ENCODE measurements at places on chromosomes 13 and 19.

DNA sequence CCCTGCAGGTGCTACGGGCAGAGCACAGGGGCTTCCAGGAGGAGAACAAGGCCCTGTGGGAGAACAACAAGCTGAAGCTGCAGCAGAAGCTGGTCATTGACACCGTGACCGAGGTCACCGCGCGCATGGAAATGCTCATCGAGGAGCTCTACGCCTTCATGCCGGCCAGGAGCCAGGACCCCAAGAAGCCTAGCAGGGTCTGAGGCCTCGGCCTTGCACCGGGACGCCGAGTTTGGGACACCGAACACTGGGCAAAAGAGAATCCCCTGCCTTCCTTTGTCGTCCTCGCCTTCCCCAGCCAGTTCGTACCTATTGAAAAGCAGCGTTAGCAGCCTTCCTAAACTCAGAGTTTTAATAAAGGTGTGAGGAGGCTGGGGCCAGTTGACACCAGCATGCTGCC is 12.1 kb downstream of the CBY2 start:
- DNase-seq, result no peak

GRCh38 chr19:48287748-48288147 is 17.9 kb downstream of the ZNF114 start:
- no peak for DNase-seq

DNA sequence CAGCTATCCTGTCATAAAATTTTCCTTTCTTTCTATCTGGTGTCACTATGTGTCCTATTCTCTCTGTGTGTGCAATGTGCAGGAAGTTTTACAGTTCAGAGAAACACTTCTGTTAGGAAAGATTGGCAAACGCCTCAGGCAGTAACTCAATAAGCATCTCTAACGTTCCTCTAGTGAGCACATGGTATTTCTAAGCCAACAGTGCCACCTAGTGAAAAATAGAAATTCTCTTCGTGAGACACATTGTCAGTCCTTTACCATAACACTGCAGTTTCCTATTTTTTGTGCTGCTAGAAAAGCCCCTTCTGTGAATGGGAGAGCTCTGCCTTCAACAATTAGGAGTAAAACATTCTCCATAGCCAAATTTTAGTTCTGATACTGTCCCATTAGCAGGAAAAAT is 50.7 kb downstream of the ZNF723 start:
- peak; percentile 16 for DNase-seq

- peak; percentile 93 for DNase-seq
These were observed 2.5 kb upstream of the PLEKHF1 start for GRCh38 chr19:29662604-29663404.

DNA sequence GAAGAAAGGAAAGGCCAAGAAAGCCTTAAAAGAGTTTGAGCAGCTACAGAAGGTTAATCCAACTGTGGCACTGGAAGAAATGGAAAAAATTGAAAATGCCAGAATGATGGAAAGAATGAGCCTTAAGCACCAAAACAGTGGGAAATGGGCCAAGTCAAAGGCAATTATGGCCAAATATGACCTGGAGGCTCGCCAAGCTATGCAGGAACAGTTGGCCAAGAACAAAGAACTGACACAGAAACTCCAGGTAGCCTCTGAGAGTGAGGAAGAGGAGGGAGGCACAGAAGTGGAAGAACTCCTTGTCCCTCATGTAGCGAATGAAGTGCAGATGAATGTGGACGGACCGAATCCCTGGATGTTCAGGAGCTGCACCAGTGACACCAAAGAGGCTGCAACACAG is 5.1 kb downstream of the UTP14C start:
- DNase-seq, result no peak

- DNase-seq, result no peak
These were observed 92.6 kb upstream of the TM9SF2 start for GRCh38 chr13:99408703-99409000.

DNA sequence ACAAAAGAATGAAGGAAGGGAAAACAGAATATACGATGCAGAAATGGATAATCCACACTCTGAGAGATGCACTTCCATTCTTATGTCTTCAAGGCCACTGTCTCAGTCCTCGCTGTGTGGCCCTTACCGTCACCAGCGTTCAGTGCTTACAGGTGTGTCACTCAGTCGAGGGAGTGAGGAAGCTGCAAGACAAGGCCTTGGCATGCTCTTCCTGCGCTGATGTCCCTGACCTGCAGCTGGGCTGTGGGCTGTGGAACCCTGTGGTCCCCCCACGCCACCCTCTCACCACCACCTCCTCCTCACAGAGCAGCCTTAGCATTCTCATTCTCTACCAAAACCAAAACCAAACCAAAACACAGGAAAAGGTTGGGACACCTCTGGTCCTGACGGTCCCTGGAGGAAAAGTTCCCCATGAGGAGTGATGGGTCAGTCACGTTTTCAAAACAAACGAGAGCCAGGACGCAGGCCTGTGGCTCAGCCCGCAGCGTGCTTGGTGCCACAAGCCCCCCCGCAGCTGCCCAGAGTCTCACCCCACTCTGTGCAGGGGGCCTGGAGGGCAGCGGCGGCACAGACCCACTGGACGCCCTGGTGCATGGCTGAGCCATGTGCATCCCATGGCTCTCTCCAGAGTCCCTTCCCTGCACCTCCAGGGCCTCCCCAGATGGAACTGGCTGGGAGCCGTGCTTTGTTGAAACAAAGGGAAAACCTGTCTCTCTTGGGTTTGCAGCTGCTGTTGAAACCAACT is 48.2 kb upstream of the GPR183 start:
- no peak for DNase-seq

DNA sequence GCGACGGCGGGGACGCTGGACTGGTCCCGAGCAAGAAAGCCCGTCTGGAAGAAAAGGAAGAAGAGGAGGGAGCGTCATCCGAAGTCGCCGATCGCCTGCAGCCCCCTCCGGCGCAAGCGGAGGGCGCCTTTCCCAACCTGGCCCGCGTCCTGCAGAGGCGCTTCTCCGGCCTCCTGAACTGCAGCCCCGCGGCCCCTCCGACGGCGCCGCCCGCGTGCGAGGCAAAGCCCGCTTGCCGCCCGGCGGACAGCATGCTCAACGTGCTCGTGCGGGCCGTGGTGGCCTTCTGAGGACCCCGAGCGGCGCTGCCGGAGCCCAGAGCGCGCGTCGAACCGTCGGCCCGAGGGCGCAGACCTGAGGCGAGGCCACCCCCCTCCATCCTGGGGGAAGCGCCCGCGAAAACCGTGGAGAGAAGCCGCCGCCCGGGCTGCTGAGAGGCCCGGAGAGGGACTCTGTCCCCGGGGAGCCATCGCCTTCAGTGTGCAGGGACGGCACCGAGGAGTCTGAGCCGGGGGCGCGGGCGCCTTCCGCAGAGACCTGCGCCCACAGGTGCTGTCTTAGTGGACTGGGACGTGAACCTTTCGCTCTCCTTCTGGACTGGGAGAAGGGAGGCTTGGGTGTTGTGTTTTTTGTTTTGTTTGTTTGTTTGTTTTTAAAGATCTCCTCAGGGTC is 3.5 kb downstream of the IER2 start:
- peak; percentile 34 for DNase-seq

- DNase-seq, result no peak
These were observed 64.1 kb downstream of the KLF12 start for GRCh38 chr13:74070065-74070464.

- peak; percentile 30 for DNase-seq
These were observed 117.9 kb downstream of the TDRD3 start for GRCh38 chr13:60514891-60515290.

DNA sequence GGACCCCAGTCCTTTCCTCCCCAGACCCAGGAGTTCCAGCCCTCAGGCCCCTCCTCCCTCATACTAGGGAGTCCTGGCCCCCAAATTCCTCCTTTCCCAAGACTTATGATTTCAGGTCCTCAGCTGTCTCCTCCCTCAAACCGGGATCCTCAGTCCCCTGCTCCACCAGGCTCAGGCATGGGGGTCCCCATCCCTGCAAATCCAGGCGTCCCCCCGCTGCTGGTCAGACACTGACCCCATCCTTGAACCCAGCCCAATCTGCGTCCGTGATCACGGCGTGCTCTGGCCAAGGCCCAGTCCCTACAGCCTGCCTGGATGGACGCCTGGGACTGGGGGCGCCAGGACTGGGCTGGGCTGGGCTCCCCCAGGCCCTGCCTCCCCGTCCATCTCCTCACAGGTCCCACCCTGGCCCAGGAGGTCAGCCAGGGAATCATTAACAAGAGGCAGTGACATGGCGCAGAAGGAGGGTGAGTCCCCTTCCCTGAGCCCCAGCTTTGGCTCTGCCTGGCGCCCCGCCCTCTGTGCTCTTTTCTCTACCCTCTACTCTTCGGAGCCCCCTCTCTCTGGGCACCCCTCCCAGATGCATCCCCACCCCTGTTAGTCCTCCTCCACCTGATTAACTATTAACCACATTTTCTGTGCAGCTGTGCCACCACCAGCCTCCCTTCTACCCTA is 672 bp downstream of the HPN start:
- DNase-seq, result no peak

GRCh38 chr19:18932216-18932841 is 8.7 kb downstream of the HOMER3 start:
- DNase-seq, result peak; percentile 56

GRCh38 chr13:24099490-24099889 is 61.0 kb upstream of the SPATA13 start:
- DNase-seq, result no peak

DNA sequence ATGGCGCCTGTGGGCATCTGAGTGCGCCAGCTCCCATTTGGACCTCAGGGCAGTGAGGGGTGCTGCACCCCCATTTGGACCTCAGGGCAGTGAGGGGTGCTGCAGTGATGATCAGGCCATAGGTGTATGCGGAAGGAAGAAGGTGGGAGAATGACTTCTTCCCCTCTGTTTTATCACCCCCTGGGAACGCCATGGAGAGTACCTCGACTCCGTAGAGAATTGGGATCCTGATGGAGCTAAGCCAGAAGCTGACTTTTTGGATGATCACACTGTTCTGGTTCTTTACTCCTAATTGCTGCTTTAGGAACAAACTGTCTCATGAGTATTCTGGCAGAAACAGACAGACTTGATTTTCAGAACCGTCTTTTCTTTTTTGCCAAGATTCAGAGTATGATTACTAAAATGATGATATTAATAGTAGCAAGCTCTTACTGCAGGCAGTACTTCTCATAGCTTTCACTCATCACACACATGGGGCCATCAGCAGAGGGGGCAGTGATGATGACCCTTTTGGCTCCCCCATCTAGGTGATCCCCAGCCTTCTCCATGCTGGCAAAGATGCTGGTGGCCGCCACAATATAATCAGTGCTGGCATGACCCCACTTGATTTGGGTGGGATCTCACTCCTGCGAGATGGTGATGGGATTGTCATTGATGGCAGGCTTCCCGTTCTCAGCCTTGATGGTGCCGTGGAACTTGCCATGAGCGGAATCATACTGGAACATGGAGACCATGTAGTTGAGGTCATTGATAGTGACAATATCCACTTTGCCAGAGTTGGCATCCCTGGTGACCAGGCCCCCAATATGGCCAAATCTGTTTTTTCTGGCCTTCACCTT is 10.3 kb upstream of the UBAC2 start:
- no peak for DNase-seq

Data from fibroblast of villous mesenchyme (primary cell).